ENCODE measurements at places on chromosomes 1 and 21. TPM values are rescaled to one million over a fixed set of nuclear protein-coding genes. Genes with fewer than 3 reads are reported as not detected.

- DNase-seq: no peak
Observed at GRCh38 chr1:43011020-43011419, 52.4 kb upstream of the SLC2A1 start.

DNA sequence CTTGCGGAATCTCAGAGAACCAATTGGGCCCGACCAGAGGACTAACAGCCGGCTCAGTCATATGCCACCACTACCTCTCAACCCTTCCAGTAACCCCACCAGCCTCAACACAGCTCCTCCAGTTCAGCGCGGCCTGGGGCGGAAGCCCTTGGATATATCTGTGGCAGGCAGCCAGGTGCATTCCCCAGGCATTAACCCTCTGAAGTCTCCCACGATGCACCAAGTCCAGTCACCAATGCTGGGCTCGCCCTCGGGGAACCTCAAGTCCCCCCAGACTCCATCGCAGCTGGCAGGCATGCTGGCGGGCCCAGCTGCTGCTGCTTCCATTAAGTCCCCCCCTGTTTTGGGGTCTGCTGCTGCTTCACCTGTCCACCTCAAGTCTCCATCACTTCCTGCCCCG, 49.8 kb downstream of the ACP6 start:
- DNase-seq: no peak

GRCh38 chr1:203093754-203094410, 8.1 kb upstream of the MYOG start:
- no peak for DNase-seq

DNA sequence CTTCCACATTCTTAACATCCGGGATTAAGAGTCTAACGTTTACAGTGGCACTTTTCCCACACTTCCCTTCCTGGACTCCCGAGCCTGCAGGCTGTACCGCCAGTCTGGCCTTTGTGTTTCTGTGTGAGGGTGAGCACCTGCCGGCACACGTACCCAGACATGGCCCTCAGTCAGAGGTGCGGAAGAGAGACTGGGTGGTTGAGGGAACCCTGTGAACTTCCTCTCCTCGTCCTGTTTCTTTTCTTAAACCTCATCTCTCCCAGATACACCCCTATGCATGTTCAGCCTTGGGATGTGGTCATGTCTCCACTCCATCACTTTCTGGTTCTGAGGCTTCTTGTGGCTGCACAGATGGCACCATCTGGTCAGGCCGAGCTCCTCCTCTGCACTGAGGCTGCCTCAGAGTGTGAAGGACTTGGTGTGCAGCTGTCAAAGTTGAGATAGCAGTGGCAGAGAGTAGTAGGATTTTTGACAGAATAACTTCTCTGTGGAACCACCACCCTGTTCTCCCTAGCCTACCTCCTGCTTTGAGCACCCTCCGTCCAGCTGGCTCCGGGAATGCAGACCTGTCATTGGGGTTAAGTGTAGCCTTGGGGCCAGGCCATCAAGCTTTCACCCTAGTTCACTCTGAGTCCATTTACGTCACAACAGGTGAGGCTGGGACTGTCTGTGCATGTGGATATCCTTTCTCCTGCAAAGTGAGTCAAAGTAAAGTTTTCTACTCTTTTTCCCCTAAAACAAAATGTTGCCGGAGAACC, 31.4 kb downstream of the VASH2 start:
- no peak for DNase-seq

Gene SLC1A7
- total RNA-seq: 0.48 TPM

- no peak for DNase-seq
Observed at GRCh38 chr1:64082459-64082858, 121.0 kb upstream of the UBE2U start.

DNA sequence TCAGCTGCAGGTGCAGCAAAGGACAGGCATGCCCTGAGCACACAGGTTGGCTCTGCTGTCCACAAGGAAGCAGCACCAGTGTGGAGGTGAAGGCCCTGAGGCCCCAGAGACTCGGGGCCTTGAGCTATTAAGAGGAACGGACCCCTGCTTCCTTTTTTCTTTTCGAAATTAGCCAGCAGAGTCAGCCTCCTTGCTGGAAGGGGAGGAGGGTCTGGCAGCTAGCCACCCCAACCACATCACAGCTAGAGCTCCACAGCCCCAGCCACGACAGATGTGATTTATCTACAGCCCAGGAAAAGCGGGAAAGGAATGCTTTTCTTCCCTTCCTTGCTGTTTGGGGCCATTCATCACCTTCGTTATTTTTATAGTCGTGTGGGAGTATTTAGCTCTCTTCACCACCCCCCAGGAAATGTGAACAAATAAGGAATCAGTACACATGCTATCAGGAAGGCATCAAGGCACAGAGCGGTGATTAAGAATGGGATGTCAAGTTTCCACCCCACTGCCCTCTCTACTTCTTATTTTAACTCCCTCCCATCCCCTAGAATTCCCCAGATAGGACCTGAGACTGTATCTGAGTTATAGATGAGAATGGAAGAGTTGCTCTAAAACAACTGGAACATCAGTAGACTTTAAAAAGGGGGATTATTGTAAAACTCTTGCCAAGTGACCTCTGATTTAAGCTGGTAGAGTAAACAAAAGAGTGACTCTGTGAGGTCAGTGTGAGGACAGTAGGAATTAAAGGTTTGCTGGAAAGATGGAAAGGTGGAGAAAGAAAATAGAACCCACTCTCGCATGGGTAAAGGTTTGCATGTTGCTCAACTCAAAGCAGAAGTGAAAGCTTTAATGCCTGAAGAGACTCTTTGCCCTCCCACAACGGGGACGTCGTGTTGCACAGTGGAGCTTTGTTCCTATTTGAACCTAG, 224.7 kb upstream of the GJB5 start:
- DNase-seq: no peak

Gene DNM3
- total RNA-seq: 2.9 TPM

DNA sequence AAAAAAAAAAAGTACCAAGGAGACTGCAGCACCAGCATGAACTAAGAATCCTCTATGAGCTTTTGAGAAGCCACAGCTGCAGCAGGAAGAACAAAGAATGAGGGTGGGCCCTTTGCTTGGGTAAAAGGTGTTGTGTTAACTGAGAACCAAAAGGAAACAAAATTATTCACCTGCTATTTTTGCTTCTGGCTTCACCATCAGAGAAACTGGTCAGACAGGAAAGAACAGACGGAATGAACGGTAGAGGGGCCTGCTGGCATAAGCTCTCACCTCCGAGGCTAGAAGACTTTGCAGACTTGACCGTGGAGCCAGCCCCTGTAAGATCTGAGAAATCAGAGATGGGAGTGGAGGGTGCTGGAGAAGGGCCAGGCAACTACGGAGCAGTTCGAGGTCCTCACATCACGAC, 27.6 kb downstream of the IL10RB start:
- DNase-seq: no peak

DNA sequence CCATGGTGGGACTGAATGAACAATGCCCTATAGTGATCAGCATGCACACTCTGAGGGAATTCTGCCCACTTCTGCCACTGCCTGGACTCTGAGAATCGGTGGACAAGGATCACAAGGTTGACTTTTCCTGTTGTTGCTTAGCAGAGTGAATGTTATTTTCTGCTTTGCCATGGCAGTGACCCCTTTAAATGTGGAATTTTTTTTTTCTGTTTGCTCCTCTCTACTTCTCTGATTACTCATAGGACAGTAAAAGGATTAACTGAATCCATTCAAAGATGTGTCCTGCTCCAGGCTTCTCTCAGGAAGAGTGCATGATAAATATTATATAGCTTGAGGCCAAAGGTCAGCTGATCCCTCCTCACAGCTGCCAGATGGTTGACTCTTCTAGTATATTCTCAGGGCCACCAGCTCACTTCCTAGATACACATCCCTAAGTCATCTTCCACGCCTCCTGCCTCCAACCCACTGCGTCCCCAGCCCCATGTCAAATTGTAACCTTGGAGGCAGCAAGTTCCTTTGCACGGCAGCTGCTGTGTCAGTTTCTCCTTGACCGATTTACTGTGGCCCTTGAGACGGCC, 74.0 kb upstream of the RALGPS2 start:
- DNase-seq: no peak

- DNase-seq: no peak
Observed at GRCh38 chr1:3670823-3671265, 18.5 kb downstream of the TP73 start.

GRCh38 chr21:45898028-45898350, 83.6 kb upstream of the COL6A1 start:
- no peak for DNase-seq

DNA sequence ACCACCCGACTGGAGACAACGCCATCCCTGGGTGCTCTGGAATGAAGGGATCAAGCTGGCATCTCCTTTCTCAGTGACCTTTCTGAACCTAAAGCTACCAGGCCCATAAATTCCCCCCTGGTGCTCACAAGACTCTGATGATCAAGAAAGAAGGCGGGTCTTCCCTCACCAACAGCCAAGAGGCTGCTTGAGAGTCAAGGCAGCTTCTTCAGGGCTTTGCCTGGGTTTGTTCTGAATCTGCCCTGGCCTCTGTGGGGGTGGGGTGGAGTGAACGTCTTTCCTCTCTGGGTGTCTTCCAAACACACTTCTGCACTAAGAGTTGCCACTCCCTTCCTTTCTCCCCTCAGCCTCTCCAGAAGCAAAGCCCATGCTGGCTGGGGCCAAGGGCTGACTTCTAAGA, 36.1 kb downstream of the CD247 start:
- DNase-seq: no peak

GRCh38 chr1:203499643-203500278, 5.8 kb downstream of the OPTC start:
- no peak for DNase-seq

DNA sequence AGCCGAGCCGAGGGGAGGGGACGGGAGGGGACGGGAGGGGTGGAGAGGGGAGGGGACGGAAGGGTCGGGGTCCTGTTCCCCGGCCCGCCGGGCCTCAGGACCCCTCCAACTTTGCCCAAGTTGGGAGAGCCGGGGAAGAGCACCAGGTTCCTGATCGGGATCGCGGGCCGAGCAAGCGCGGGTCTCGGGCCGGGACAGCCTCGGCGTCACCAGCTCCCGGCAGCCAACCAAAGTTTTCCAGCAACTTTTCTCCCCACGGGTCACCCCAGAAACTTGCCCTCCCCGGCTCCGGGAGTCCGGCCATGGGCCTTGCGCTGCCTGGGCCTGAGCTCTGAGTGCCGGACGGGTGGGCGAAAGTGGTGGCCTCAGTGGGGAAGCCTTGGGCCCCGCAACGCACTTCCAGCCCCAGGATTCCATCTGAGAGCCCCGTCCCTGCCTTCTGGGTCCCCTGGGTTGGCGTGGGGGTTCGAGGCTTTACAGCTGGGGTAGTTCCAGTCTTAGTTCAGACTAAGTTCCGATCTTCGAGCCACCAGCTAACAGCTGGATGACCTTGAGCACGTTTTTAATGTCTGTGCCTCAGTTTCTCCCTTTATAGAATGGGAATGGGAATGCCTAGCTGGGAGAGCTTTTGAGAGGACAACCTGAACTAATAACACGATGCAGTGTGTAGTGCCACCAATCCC, 458 bp downstream of the ZC3H12A start:
- no peak for DNase-seq

DNA sequence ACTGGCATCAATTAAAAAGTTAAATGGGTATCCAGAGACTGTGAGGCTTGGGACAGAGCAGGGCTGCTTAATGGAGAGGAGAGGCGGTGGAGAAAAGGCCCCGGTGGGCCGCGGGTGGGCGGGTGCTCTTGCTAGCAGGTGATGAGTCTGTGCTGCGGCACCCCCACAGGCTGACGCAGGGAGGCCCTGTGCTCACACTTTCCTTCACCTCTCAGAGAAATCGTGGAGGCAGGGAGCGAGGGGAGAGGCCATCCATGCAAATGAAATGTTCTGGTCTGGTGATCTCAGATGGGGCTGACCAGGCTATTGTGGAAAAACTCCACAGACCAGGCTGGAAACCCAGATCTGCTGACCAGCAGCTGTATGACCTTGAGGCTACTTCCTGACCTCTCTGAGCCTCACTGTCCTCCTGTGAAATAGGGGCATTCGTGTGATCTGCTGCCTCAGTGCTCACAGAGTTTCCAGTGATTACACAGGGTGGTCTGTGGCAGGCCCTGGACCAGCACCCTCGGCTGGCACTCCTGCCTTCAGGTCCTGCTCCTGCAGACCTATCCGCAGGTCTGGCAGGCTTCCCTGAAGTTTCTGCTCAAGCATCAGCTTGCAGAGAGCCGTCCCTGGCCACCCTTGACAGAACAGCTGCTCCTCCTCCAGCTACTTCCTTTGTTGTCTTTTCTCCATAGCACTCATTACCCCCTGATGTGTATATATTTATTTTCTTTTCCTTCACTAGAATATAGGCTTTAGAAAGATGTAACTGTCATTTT, 89.2 kb downstream of the BEND5 start:
- DNase-seq: no peak

GRCh38 chr1:183716286-183716685, 63.2 kb upstream of the APOBEC4 start:
- DNase-seq: no peak

Gene KRTAP11-1
- not detected for total RNA-seq

Gene GOLT1A
- total RNA-seq: not detected

DNA sequence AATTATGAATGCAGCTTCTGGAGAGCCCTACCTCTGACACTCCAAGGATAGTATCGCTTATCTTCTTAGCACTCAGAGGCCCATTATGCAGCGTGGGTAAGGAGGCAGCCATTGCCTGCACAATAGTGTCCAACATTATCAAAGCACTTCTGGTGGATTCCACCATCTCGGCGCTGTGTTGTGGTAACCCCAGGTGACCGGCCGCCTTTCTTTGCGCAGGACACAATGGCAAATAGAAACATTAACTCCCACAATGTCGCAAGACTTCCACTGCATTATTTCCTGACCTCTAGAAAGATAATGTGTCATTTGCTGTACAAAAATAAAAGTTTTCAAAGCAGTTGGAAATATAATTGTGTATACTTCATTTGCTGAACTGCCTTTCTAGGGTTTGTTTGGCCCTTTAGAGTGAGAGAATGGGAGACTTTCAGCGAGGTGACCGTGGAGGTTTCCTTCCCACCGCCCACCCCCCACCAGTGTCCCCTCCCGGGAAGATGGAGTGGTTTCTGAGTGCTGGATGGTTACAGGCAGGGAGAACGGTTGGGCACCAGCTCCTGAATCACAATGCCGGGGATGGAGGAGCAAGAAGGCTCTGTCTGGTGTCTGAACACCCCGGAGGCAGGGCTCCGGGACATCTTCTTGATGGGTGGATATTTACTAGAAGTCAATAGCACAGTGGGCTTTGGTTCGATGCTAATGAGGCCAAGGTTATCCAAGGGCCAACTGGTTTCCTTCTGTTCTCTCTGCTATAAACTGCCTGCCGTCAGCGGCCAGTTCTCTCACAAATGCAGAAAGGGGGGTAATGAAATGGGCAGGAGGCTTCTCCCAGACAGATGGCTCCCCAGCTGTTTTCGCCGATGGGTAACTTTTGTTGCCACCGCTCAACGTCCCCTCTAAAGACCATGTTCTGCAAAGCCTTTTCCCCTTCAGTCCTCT, 215.4 kb upstream of the PROX1 start:
- no peak for DNase-seq

Gene PPIAL4G
- total RNA-seq: not detected

Gene PTGFRN
- 30.6 TPM for total RNA-seq

Gene GNG4
- total RNA-seq: 0.93 TPM

Gene PSRC1
- 1.7 TPM for total RNA-seq

- no peak for DNase-seq
Observed at GRCh38 chr1:247357781-247358211, 26.1 kb upstream of the ZNF496 start.

- DNase-seq: no peak
Observed at GRCh38 chr1:245877976-245878375, 629.1 kb downstream of the SMYD3 start.
